NCI-H524 treated with DMSO at 0.1 percent for 48 hours (cell line): ENCODE measurements at places on chromosomes 13 and 19.

DNA sequence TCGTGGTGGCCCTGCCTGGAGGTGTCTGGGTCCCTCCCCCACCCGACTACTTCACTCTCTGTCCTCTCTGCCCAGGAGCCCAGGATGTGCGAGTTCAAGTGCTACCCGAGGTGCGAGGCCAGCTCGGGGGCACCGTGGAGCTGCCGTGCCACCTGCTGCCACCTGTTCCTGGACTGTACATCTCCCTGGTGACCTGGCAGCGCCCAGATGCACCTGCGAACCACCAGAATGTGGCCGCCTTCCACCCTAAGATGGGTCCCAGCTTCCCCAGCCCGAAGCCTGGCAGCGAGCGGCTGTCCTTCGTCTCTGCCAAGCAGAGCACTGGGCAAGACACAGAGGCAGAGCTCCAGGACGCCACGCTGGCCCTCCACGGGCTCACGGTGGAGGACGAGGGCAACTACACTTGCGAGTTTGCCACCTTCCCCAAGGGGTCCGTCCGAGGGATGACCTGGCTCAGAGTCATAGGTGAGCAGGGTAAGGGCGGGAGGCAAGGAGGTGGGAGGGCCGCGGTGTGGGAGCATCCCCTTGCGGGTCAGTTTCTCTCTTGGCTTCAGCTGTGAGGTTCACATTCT is 19.2 kb downstream of the NECTIN2 start:
- DNase-seq = no peak

DNA sequence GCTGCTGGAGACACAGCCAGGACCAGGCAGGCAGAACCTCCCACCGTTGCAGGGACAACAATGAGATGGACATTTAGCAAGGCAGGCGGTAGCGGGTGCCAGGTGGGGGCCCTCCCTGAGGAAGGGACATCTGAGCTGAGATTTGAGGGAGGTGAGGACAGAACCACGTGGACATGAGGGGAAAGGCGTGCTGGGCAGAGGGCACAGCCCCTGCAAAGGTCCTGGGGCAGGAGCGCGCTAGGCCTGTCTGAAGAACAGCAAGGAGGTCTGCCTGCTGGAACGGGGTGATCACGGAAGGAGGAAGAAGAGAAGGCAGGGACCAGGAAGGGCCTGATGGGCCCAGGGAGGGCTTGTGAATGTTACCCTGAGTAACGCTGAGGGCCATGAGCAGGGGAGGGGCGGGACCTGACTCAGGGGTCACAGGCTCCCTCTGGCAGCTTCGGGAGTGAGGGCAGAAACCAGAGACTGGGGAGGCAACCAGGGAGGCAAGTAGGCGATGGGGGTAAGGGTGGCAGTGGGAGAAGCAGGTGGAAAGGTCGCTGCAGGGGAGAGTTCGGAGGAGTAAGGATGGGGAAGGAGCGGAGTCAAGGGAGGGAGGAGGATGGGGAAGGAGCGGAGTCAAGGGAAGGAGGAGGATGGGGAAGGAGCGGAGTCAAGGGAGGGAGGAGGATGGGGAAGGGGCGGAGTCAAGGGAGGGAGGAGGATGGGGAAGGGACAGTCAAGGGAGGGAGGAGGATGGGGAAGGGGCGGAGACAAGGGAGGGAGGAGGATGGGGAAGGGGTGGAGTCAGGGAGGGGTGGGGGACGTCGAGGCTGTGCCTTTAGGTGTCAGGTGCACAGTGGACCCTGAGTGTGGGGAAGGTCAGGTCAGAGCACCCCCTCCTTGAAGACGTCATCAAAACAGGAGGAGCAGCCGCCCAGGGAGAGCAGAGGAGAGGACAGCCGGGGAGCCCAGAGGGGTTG is 15.7 kb upstream of the B3GNT3 start:
- no peak for DNase-seq

GRCh38 chr13:46492946-46493345 is 60.0 kb upstream of the LRCH1 start:
- DNase-seq = no peak

DNA sequence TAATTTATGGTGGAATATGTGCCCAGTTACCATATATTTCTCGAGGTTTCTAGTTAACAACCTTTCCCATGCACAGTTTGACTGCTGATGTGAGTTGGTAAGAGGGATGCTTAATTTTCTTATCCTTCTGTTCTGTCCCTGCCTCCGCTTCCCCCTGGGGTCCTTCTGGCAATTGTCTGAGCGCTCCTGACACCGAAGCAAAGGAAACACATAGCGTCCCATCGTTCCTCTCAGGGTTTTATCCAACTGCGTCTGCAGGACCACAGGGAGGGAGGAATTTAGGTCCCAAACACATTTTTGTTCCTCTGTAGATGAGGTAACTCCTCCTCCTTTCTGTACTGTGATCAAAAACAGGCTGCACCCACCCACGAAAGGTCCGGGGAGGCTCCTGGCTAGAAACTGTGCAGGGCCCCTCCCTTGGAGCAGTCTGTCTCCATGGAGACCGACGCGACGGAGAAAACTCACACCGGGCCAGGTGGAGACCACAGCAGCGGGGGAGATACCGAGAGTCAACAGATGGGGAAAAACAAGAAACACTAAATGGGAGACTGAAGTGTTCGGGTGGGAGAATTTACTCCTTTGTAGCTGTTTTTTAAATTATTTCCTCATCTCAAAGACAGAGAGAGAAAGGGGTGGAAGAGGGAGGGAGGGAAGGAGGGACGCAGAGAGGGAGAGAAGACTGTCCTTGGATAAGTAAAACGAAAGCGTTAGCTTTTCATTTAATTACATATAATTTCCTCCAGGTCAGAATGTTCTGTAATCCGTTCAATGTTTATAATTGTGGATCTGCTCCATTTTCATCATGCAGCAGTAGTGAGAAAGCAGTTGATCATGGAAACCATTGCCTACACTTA is 191.8 kb upstream of the NBEA start:
- DNase-seq = peak; percentile 40

- DNase-seq = no peak
Observed at GRCh38 chr19:17091758-17092333, 16.3 kb downstream of the MYO9B start.

DNA sequence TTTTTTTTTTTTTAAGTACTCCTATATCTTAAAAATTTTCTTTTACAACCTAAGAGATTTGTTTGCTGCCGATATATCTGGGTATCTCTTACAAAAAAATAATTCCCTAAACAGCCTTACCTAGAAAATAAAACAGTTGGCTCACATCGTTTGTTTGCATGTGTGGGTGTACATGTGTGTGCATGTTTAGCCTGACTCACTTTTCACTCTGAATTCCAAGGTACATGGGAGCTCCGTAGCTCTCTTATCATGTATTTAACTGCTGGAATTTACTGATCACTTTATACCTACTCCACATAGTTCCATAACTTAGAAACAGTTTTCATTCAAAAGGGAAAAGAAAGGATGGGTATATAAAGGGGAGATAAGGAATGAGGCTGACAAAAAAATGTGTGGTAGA is 616.5 kb downstream of the GPC6 start:
- DNase-seq = no peak

DNA sequence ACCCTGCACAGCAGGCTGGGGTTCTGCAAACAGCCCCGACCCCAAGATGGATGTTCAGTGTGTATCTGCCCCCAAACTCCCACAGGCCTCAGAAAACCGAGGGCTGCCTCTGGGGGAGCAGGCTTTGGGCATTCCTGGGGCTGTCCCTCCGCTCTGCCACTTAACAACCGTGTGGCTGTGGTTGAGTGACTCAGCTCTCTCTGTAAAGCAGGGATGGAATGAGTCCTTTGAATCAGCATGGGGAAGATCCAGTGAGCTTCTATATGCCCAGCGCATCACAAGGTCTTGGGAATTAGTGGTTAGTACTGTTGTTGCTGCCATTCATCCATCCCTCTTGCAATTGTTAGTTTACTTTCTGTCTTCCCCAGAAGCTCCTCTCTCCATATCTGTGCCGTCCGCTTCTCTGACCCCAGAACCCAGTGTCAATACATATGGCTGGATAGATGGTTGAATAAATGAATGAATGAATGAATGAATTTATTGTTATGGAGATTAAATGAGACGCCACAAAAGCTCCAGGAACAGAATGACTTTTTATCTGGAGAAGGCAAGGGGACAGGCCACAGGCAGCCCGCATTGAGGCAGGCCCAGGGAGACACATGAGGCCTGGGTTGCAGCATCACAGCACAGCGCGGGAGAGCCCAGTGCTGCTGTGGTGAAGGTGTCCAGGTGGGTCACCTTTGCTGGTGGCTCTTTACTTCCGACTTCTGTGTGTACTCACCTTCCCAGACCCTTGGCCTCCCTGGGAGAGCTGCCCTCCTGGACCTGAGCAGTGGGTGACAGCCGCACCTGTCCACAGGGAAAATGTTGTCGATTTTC is 89.2 kb downstream of the RGCC start:
- no peak for DNase-seq

DNA sequence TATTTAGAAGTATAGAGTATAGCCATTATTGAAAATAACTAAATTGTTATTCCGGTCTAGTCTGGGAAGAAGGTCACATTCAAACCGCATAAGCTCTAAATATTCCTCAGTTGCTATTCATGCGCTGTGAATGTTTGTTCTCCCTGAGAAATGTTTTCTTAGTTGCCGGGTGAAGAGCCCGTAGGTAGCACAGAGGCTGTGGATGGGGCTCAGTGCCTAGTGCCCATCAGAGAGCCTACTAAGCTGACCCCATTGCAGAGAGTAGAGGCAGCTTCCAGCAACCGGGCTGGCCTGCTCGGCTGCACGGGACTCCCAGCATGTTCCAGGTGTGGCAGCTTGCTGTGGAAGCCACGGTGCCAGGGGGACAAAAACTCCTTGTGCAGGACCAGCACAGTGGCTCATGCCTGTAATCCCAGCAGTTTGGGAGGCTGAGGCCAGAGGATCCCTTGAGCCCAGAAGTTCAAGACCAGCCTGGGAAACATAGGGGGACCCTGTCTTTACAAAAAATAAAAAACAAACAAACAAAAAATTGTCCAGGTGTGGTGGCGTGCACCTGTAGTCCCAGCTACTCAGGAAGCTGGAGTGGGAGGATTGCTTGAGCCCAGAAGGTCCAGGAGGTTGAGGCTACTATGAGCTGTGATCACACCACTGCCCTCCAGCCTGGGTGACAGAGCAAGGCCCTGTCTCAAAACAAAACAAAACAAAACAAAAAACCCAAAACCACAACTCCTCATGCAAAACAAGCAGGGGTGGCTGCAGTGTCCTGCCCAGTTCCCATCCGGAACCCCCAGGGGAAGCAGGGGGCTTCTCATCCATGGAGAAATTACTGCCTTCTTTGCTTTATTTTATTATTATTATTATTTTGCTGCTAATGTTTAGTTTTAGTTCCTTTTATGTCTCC is 82.5 kb downstream of the KCTD15 start:
- DNase-seq = no peak

- no peak for DNase-seq
Observed at GRCh38 chr19:58275564-58275963, 3.2 kb upstream of the ZNF8 start.

GRCh38 chr19:33906578-33907335 is 110.1 kb downstream of the KCTD15 start:
- DNase-seq = no peak

- no peak for DNase-seq
Observed at GRCh38 chr19:38793671-38794070, 4.7 kb downstream of the LGALS7B start.

GRCh38 chr13:27406178-27406939 is 18.1 kb upstream of the GTF3A start:
- DNase-seq = peak; percentile 70

GRCh38 chr19:4369109-4369887 is 25.9 kb downstream of the MPND start:
- DNase-seq = no peak

DNA sequence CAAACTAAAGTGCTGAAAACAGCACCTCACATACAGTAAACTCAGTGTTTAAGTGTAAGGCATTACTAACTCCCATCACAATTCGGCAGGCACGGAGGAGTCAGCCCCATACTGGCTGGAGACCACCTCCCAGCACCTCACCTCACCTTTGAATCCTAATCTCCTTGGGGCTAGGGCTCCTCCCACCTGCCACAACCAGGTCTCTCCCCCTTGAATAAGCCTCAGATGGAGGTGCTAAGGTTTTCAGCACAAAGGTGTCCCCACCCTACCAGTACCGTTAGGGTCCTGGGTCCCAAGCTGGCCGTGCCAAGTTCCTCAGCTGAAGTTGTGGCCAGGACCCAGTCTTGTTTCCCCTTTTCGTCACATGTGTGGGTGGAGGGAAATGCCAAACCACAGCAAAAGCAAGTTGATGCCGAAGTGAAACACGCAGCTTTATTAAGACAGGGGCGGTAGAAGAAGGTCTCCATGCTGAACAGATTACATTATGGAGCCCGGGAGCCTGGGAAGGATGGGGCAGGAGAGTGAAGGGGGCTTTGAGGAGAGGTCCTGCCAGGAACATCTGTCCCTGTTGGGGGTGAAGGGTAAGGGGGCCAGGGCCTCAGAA is at the start of gene IGFLR1:
TSS of gene IGFLR1 (minus strand) at position 332 of the 604 bp plus-strand sequence. CDS start 1,272 bp downstream, outside the sequence.
- DNase-seq = no peak

DNA sequence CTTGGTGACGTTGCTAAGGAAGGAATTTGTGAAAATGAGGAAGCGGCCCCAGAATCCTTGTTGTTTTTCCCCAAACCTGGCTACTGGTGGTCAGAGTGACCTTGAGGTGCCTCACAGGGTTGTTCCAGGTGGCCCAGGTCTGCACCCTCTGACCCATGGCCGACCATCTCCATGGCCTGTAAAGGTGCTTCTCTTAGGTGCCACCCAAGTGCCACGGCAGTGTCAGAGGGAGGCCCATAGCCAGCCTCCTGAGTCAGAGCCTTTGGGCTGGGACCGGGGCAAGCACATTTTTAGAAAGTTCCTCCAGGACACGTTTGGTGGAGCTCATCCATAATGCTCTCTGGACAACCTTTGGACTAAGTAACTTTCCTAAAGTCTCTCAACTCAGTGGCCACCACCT is 83.9 kb upstream of the IRS2 start:
- no peak for DNase-seq

DNA sequence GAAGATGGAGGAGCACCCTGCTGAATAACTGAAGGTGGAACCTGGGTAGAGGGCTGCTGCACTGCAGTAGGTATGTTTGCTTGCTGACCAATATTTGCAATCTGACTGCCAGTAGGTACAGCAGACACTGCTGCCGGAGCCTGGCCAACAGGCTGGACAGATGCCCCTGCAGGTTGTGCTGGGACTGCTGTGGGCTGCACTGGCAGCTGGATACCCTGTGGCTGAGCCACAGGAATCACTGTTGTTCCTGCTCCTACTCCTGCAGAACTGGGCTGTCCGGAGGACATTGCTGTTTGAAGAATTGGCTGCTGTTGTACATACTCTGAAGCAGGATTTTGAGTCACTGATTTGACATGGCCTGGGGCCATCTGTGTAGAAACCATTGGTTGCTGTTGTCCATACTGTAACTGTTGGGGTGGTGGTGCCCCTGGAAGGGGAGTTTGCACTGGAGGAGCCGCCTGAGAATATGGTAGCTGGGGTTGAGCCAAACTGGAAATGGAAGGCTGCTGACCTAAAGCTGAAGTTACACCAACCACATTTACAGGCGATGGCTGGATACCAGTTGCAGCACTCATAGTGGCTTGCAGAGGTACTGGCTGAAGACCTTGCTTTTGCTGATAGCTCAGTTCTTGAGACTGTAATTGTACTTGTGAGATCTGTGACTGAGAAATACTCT is 2.2 kb downstream of the TSC22D1 start:
- no peak for DNase-seq

GRCh38 chr19:23481043-23481442 is 85.8 kb upstream of the ZNF91 start:
- no peak for DNase-seq

- DNase-seq = peak; percentile 62
Observed at GRCh38 chr13:26628706-26629105, 71.2 kb downstream of the WASF3 start.
